ENCODE measurements at places on chromosomes 6 and 20.

DNA sequence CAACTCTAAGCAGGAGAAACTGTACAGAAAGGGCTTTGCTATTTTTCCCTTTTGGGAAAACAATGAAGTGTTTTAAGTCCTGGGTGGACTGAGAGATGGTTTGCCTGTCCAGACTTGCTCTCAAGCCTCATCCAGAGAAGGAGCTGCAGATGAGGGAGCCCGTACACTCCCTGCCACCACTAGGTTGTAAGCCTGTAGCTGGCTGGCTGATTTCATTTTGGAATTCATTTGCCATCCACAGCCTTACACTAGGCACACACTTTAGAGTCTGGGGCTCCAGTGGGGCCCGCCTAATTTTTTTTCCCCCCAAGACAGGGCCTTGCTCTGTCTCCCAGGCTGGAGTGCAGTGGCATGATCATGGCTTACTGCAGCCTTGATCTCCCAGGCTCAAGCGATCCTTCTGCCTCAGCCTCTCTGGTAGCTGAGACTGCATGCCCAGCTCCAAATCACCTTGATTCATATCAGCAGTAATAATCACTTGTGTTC is 28.4 kb downstream of the POFUT1 start:
- DNase-seq: no peak

DNA sequence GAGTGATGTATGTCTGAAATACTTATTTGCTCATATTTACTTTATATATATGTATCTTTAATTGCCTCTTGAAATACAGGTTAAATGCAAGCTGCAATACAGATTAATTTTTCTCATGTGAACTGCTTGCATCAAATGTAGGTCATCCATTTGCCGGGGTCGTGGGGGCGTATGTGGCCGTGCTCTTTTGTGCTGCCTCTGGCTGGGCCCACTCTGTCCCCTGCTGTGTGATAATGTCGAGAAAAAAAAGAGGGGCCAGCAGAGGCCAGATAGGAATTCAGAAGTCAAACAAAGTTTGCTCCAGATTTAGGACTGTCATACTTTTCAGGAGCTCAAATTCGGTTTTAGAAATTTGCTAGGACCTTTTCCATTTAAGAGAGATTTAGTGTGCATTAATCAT is 459.6 kb upstream of the SOX4 start:
- DNase-seq: no peak

GRCh38 chr20:38267901-38268514 is 7.5 kb upstream of the KIAA1755 start:
- DNase-seq: no peak

GRCh38 chr20:31605902-31606803 is 1.1 kb downstream of the ID1 start:
- no peak for DNase-seq
